ENCODE measurements at places on chromosomes 3 and 15. TPM values are rescaled to one million over a fixed set of nuclear protein-coding genes. Genes with fewer than 3 reads are reported as not detected.

- DNase-seq, result no peak
These were observed 649 bp upstream of the PIK3CB start for GRCh38 chr3:138835397-138835757.

DNA sequence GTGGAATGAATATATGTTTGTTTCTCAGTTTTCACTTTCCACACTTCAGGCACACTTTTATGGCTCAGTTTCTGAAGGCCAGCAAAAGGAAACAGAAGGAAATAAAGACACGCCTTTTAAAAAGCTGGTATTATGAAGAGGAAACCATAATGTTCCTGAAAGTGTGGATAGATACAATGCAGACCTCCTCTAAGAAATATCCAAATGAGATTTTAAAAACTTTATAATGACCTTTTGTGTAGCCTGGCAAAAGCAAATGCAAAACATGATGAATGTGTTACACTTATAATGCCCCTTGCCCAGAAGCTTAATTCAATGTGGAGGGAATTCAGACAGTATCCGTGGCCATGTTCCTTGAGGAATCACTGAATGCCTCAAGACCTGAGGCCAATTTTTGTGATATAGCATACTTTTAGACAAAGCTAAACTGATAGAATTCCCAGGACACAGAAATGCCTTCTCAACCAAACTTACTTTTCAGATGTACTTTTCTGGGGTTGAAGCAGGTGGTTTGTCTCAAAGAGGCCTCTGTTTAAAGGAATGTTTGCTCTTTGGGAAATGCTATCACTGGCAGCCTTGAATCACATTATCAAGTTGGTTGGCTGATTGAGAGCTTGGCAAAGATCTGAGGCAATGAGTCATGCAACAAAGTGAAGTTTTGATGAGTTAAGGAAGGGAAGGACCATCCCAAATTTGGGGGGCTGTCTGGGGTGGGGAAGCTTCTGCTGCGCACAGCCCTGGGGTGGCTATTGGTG, 77.1 kb upstream of the CACNA2D3 start:
- no peak for DNase-seq

Gene EPHA6
- total RNA-seq, result 0.59 TPM

Gene ZNF619
- 3.9 TPM for total RNA-seq

- no peak for DNase-seq
These were observed 138.9 kb upstream of the RORA start for GRCh38 chr15:61367953-61368352.

Gene PPIB
- total RNA-seq, result 191 TPM

Gene GOLGB1
- total RNA-seq, result 52.8 TPM

Gene PLSCR2
- not detected for total RNA-seq

DNA sequence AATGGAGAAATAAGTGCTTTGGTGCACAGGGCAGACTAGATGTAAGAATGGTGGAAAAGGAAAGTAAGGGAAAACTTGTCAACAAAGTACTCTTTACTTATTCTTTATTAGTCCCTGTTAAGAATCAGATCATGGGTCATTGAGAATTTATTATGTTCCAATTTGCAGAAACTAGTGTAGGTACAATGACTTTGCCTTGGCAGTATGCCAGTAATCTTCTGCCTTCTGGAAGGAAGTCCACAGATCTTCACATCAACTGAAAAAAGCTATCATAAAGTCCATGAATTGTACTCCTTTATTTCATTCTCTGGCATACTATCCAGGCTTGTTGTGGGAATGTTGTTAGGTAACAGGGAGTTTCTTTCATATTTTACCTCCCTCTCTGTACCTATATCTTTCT, 88.2 kb upstream of the FLNB start:
- no peak for DNase-seq

DNA sequence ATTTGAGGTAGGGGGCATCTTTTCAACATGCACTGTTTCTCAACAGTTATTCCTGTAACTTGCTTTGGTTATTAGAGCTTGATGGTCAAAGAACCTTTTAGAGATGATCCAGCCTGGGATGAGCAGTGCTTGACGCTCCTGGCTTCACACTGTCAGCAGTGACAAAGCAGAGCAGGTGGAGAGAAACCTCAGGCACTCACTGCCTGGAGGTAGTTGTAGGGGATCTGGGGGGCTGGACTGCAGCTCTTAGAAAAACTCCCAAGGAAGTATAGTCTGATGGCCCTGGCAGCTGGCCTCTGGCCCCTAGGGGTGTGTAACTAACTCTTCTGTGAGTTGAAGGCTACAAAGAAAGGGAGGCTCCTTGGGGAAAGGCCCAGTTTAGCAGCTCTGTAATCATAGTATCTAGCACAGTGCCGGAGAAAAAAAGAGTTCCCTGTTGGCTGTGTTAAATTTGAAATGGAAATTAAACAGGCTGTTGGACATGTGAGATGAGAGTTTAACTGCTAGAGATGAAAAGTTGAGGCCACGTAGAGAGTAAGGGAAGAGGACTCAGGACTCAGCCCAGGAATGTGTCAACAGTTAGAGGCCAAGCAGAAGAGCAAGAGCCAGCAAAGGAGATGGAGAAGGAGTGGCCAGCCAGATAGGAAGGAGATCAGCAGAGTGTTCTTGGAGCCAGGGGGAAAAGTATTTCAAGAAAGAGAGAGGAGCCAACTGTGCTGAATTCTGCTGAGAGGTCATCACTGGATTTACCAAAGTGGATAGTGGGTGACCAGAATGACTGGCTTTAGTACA, 14.2 kb downstream of the OXNAD1 start:
- DNase-seq, result no peak

- DNase-seq, result no peak
These were observed 135.8 kb downstream of the CHSY1 start for GRCh38 chr15:101115786-101116680.

Measured in right cardiac atrium (tissue), 5 donors.